NCI-H1436 treated with DMSO at 0.1 percent for 48 hours (cell line): ENCODE measurements at places on chromosomes 5 and 9.

GRCh38 chr5:35003018-35003957 is 44.5 kb downstream of the AGXT2 start:
- no peak for DNase-seq

DNA sequence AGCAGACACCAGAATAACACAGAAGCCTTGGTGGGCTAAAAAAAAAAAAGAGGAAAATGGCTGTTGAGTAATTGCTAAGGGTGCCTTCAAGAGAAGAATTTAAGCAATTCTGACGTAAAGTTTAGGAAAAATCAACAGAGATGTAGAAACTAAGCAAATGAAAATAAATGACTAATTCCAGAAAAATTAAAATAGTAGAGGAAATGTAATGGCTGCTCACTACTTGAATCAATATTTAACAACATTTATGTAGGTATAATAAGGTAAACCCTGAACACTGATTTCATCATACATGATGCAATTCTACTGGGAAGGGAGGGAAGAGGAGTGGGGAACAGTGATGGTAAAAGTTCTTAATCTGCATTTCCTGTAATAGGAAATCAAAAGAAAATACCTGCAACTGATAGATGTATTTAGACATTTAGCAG is 41.4 kb downstream of the PUM3 start:
- DNase-seq = no peak

- no peak for DNase-seq
Observed at GRCh38 chr5:138833726-138834480, 41.2 kb downstream of the LRRTM2 start.

DNA sequence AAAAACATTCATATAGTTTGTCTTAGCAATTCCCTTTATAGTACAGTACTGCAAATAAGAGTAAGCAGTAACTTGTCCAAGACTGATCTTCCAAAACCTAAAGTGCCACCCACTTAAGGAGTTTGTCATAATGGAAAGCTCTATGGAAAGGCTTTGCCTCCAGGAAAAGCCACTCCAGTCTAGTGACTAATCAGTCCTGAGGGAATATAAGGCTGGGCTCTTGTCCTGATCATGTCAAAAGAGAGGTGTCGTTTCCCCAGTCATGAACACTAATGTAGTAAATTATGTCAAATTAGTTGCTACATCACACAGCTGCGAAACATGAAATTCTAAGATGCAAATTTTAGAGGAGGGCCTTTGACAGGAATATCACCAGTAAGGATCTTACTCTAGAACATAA is 271.6 kb downstream of the GABRB2 start:
- no peak for DNase-seq

- no peak for DNase-seq
Observed at GRCh38 chr9:93141771-93142483, 7.9 kb upstream of the NINJ1 start.

DNA sequence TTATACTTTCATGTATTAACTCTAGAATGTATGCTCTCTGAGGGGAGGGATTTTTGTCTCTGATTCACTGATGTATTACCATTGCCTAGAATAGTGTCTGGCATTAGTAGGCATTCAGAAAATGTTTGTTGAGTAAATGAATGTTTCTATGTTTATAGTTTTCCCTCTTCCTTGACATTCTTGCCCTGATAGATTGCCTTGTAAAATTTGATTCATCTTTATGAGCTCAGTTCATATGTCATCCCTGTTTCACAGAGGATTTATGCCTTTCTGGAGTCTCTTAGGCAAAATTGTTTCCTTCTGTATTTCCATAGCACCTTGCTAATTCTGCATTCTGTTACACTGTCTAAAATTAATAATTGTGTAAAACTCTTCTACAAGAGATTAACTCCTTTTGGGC is 72.3 kb downstream of the RASA1 start:
- DNase-seq = no peak

GRCh38 chr9:5825895-5826622 is 6.9 kb downstream of the ERMP1 start:
- DNase-seq = no peak

- DNase-seq = no peak
Observed at GRCh38 chr9:30575691-30576090, 1808.8 kb upstream of the ACO1 start.

DNA sequence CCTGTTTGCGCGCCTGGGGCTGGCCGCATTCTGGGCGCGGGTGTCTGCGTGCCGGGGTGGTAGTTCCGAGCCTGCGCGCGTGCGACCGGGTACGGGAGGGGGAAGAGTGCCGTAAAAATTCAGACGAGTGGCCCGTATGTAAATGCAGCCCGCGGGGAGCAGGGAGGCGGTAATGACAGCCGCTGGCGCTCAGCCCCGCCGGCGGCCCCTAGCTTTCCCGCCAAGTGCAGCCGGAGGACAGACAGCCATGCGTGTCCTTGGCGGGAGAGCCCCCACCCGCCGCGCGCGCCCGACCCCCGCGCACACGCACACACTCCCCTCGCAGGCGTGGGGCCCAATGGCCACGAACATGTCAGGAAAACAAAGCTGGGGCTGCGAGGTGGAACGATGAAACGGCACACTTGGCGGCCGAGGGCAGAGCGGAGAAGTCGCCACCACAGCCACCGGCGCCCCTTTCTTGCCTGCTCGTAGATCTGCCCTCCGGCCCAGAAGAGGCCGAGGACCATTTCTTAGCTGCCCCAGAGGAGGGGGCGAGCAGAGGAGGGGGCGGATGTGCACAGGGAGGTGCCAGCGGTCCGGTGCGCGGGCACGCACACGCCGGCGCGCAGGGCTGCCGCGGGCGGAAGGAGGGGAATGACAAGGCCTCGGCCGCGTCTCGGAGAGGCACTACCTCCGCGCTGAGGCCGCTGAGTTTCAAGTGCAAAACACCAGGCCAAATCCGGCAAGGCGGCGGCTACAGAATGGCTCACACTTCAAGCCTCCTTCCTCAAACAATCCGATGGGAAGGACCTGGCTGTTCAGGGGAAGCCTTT is 208.4 kb downstream of the MEF2C start:
- DNase-seq = no peak

- DNase-seq = no peak
Observed at GRCh38 chr9:18638371-18639249, 164.7 kb downstream of the ADAMTSL1 start.

DNA sequence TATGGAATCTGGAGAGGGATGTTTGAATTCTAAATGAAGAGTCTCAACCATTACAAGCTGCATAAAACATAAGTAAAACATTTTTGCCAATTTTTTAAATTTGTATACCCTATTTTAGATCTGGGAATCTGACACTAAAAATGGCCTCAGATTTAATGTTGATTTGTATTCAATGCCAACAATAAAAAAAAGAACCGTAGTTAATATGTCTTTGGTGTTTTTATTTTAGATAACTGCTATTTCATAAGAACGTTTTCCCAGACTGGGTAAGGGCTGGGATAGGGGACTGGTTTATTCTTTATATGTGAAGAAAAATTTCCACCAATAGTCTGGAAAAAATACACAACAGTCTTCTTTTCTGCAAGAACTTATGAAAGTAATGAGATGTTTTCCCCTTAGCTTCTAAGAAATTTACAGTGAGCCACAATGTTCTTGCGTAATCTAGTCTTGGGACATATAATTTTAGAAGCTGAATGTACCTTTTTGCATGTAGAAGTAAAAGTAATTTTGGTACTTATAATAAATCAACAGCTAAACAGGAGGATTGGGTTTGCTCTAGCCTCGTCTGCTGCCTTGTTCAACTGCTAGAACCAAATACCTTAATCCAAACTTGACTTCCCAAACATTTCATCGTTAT is 244.6 kb upstream of the EFNA5 start:
- DNase-seq = no peak

DNA sequence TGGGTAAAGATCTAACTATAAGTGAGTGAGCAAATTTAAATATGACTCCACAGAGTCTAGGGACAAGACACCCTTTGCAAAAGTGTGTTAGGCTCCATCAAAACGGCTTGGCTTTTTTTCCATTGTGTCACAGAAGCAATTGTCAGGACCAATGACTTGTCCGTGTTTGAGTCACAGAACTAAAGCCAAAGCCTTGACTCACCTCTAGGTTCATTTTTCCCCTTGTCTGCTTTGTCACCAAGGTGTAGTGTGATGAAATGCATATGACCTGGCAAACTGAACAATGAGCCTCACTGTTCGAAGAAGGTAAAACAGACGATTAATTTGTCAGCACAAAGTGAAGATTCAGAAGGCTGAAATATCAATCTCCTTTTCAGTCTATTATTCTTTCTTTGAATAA is 331.0 kb downstream of the GLIS3 start:
- DNase-seq = no peak

DNA sequence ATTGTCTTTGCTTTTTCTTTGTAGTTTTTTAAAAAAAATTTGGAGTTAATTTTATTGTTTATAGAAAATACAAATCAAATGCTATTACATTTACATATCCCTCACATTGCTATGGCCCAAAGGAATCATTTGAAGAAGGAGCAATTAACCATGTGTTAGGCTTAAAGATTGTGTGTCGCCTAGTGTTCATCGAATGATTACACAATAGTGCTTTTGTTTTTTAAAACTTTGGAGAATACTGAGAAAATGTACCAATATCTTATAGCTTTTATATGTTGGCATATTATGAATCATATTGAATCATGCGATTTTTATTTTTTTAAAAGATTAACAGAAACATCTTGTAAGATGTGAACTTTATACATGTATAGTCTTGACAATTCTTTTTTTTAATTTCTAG is 21.7 kb downstream of the SLC30A5 start:
- DNase-seq = no peak

DNA sequence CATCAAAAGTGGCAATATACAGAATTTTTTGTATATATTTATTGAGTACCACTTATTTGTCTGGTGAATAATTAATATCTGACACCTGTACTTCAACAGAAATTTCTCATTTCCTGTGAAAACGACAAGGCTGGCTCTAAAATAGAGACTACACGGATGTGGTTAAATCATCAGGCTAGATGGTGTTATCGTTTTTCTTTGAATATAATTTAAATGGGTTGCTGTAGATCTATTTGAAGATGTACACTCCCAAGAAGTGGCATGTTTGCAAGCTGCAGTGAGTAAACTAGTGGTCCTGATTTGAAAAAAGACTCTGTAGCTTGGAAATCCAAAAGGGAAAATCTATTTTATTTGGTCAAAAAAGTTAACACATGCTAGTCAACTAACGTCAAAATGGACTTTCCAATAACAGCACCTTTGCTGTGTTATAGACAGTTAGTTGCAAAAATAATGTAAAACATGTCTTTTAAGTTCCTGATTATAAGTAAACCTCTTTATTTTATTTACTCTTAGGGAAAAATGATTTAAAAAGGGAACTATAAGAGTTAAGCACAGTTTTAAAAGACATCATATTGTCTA is 13.8 kb downstream of the ST8SIA4 start:
- no peak for DNase-seq

DNA sequence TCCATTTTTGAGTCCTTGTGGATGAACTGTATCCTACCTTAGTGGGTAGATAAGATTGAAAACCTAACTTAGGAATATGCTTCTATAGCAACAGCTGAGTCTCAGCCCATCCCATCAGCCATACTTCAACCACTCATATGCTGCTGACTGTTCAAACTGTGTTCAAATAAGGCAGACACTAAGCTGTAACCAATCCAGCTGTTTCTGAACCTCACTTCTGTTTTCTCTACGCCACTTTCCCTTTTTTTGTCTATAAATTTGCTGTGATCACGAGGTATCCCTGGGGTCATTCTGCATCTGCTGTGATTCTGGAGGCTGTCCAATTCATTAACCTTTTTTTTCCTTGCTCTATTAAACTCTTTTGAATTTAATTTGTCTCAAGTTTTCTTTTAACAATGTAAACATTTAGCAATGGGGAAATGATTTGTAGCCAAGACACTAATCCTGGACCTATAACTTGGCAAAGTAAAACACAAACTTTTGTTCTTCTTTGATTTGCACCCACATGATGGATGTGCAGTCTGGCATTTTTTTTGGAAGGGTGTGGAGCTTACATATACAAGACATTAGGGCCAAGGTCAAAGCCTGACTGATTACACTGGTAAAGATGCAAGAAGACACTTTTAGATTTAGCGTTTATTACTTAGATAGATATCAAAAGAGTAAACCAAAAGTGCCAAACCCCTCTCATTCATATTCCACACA is 14.9 kb upstream of the SCGB3A2 start:
- no peak for DNase-seq

DNA sequence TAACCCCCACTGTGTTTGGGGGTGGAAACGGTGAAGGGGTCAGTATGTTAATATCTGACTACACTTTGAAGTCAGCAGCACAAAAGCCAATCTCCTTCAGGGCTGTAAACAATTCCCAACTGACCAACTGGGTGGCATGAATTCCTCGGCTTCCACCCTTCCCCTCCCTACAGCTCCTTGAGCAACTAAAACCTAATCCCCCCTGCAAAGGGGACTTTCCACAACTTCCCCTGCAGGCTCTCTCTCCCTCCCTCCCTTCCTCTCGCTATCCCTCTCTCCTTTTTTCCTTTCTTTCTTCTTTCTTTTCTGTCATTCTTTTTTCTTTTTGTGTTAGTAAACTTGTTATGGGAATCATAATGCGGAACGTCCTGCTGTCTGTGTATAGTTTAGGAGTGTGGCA is 65.1 kb upstream of the PTCH1 start:
- DNase-seq = no peak

DNA sequence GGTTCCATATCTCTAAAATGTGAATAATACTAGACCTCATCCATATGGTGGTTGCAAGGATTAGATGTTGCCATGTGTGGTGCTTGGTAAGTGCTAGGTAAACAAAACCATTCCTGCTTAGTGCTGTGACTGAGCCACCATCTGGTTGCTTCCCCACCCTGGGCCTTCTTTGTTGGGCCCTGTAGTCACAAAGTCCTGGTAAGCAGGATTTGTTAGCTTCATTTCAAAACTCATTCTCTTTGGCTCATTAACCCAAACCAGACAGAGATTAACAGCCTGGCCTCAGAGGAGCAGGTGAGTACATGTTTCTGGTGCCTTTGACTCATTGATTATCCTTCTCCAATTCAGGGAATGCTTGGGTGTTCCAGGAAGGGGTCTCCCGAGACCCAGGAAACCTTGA is 240.2 kb downstream of the ARHGAP26 start:
- DNase-seq = no peak

DNA sequence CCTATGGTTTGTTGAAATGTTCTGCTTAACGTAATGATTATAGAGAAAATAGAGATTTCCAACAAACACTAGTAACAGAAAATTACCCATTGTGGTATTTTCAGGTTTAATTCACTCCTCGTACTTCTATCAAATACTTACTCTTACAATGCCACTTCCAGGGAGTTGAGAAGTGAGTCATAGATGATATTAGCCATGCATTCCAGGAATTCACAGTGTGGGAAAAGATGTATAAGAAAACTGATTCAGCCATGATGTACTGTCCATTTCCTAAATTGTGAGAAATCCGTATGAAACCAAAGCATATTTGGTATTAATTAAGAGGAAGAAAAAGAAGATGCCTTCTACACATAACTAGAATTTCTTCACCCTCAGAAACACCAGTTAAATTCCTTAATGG is 1854.6 kb upstream of the WWC1 start:
- DNase-seq = no peak

- no peak for DNase-seq
Observed at GRCh38 chr5:93054424-93055163, 526.4 kb downstream of the NR2F1-AS1 start.

- no peak for DNase-seq
Observed at GRCh38 chr5:102375272-102375671, 79.2 kb upstream of the SLCO4C1 start.

- no peak for DNase-seq
Observed at GRCh38 chr5:80076131-80077050, 41.2 kb downstream of the THBS4 start.
